Gastrocnemius medialis (tissue), 4 donors: ENCODE measurements at places on chromosomes 3 and 15.

DNA sequence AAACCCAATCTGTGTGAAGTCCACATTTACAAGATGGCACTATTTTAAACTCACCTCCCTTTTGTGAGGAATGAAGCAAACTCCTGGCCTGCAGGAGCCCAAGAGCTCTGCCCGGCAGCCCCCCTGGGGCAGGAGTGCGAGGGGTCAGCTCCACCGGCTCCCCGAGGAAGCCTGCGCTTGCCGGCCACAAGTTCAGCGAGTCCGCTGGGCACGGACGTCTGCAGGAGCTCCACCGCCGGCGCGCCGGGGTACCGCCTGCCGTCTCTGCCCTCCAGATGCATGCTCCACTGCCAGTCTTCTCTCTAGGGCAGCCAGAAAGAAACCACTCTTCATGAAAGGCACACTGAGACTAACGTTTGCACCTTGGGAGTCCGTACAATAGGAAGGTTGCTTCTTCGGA, 17.5 kb downstream of the OCA2 start:
- no peak for DNase-seq

GRCh38 chr15:80999623-81000036, 1.1 kb upstream of the TLNRD1 start:
- no peak for DNase-seq

DNA sequence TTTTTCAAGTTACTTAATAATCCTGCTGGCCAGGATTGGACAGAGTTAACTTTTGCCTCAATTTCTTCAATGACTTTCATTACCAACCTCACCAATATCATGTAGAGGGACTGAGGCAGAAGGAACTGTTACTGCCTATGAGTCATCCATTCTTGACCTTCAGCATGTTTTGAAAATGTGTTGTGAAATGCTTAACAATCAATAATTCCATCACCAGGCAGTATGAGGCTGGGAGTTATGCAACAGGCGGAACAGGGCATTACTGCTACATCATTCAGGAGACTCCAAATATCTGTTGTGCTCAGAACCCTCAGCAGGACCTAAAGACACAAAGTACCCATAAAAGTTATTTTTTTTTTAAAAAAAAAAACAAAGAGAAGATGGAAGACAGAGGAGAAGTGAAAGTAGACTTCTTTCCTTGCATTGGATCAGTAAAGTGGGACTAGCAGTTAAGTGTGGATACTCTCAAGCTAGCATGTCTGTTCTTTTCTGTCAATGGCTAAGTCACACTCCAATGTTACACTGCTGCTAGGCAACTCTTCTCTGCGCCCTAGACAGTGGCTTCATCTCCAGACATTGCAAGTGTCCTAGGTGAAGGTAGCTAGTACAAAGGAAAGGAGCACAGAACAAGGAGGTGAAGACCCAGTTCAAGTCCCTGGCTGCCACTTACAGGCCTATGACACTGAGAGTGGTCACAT, 184.9 kb upstream of the LPP start:
- peak; percentile 59 for DNase-seq

- no peak for DNase-seq
These were observed 44.5 kb upstream of the SLCO2A1 start for GRCh38 chr3:134074001-134074789.

- DNase-seq: no peak
These were observed 15.1 kb downstream of the EIF1B start for GRCh38 chr3:40324621-40325020.

- DNase-seq: no peak
These were observed 6.9 kb downstream of the NUDT16 start for GRCh38 chr3:131388490-131388799.

DNA sequence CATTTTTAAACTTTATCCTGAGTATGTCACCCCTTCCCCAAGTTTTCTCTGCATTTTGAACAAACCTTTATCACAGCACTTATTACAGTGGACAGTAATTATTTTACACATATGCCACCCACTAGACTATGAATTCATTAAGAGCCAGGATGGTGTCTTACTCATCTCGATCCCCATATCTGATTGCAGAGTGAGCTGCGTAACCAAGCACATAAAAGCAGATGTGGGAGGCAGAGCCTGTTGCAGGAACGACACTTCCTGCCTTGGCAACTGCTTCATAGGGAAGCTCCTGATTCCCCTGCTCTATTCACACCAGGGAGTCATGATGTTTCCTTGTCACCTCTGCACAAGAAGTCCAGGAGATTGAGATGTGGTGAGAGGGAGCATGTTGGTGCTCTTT, 91.1 kb downstream of the MINAR1 start:
- DNase-seq: no peak

- DNase-seq: no peak
These were observed 34.5 kb downstream of the SLC6A6 start for GRCh38 chr3:14436954-14437281.
